ENCODE measurements at places on chromosomes 5 and 9. TPM values are rescaled to one million over a fixed set of nuclear protein-coding genes. Genes with fewer than 3 reads are reported as not detected.

Gene SPOCK1
- 31.4 TPM for total RNA-seq

Gene TMEM252
- not detected for total RNA-seq

Gene PCDHA9
- not detected for total RNA-seq

Gene DAPK1
- 45.5 TPM for total RNA-seq

Gene IER5L
- 43.2 TPM for total RNA-seq

- no peak for DNase-seq
Measured at GRCh38 chr9:89366711-89367110, 48.4 kb downstream of the SECISBP2 start.

- no peak for DNase-seq
Measured at GRCh38 chr9:135267191-135267809, 179.8 kb downstream of the OLFM1 start.

DNA sequence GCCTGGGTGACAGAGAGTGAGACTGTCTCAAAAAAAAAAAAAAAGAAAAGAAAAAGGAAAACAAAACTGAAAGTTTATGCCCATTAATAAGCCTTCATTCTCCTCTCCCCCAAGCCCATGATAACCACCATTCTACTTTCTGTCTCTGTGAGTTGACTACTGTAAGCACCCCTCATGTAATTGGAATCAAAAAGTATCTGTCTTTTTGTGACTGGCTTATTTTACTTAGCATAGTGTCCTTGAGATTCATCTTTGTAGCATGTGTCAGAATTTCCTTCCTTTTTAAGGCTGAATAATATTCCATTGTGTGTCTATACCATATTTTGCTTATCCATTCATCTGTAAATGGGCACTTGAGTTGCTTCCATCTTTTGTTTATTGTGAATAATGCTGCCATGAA lies 14.0 kb upstream of the TMEM171 start:
- no peak for DNase-seq

- DNase-seq = no peak
Measured at GRCh38 chr5:11191673-11192072, 430.6 kb upstream of the DAP start.

- no peak for DNase-seq
Measured at GRCh38 chr5:74660873-74661272, 20.3 kb upstream of the ENC1 start.

GRCh38 chr5:74653991-74654390 lies 13.5 kb upstream of the ENC1 start:
- DNase-seq = no peak

GRCh38 chr9:135798263-135798585 lies 96.2 kb downstream of the KCNT1 start:
- no peak for DNase-seq

DNA sequence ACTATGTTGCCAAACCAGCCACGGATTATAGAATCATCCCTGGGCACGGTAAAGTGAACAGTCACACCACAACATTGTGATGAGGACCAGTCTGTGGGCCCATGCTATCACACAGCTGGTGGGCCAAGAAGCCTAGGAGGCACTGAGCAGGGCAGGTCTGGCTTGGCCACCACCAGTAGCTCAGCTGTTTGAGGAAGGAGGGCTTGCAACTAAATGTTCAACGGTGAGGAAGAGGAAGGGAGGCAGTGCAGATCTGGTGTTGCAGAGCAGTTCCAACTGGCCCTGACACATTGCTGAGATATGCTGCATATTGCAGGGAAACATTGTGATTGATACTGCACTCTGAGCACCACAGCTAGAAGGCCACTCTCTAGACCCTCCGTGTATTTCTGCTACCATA lies 77.9 kb upstream of the ATG10 start:
- DNase-seq = no peak

DNA sequence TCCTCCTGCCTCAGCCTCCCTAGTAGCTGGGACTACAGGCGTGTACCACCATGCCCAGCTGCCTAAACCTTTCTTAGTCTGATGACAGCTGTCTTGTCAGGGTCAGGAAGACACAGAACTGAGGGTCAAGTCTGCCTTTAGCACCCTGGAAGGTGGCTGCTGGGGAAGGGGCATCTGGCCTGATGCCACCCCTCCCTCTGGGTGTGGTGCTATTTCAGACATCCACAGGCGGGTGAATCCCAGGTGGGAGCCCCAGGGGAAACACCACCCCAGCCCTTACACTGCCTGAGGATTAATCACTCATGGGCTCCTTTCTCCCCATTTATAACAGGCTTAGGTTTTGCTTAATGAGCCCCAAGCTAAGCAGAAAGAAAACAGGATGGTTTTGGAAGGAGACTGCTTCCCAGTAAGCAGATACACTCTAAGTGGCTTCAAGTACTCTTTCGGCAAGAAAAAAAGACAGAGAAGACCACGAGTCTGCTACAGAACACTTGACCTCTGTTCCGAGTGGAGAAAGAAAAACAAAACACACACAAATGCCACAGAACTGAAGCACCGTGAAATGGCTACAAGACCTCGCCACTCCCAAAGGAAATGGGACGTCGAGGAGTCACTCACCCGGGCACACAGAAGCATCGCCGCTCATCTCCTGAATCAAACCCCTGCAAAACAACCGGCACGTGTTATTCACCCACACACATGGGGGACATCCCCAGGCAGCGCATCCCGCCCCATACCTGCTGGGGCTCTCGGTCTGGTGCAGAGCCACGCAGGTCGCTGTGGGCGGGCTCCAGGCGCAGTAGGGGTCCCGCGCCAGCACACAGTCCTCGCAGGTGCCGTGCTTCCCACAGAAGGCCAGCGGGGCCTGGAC lies 62.4 kb downstream of the SECISBP2 start:
- DNase-seq = peak; percentile 56

DNA sequence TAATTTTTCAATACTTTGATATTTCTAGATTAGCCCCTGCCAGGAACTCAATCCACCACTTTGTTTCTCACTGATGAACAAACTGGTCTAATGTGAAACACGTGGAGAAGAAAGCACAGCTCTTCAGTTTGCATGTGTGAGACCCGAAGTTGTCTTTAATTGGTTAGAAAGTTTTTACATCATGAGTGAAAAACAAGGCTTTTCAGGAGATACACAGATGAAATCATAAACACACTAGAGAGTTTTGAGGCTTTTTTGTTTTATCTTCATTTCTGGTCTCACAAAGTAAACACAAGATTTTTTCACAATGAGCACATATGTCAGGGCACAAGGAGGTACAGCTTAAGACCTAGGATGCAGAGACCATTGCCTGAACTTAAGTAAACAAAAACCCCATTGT lies 84.5 kb upstream of the MOCS2 start:
- DNase-seq = no peak

GRCh38 chr5:169629847-169630548 lies 7.1 kb upstream of the DOCK2 start:
- peak; percentile 62 for DNase-seq

- no peak for DNase-seq
Measured at GRCh38 chr9:130896233-130897014, at the start of gene QRFP. Gene QRFP, minus strand, starts transcription at chr9:130896812. Its CDS starts 2,974 bp downstream, at chr9:130893838.

DNA sequence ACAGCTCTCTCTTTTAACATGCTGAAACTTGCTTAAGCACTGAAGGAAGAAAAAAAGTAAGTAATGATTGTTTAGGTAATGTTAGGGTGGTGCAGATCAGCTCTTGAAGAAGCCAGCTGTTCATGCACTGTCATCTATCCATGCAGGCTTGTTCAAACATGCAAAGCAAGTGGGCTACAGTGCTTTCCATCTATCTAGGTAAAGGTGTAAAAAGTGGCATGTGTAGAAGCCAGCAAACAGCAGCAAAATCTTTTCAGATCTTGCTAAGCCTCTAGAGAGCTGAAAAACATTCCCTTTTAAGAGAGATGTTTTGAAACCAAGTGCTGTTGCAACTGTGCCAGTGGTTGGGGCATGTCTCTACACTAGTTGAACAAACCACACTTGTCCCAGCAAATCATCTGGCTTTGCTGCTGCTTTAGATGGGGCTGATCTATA lies 214.4 kb downstream of the EFNA5 start:
- no peak for DNase-seq

GRCh38 chr5:74816875-74817274 lies 49.3 kb downstream of the FAM169A start:
- DNase-seq = no peak

- no peak for DNase-seq
Measured at GRCh38 chr9:134509281-134509680, 132.3 kb upstream of the COL5A1 start.

GRCh38 chr9:131476777-131477345 lies 25.9 kb upstream of the POMT1 start:
- DNase-seq = no peak

DNA sequence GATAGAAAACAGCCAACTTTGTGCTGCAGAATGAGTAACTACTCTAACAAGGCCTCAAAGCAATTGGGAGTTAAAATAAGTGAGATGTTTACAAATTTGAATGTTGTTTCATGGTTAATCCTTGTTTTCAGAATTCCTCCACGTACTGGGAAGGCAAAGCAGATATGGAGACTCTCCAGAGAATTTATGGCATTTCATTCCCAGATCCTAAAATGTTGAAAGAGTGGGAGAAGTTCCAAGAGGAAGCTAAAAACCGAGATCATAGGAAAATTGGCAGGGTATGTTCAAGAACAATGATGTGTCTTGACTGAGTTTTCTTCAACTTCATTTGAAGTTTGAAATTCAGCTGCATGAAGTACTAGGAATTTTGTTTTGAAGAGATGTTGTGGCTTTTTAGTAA lies 16.4 kb downstream of the TARS1 start:
- no peak for DNase-seq

- no peak for DNase-seq
Measured at GRCh38 chr9:30015073-30015472, 2369.4 kb upstream of the ACO1 start.

- DNase-seq = no peak
Measured at GRCh38 chr5:166772770-166773169, 1518.7 kb upstream of the WWC1 start.

All from epithelial cell of proximal tubule (primary cell).